ENCODE measurements at places on chromosomes 4 and X. TPM values are rescaled to one million over a fixed set of nuclear protein-coding genes. Genes with fewer than 3 reads are reported as not detected.

DNA sequence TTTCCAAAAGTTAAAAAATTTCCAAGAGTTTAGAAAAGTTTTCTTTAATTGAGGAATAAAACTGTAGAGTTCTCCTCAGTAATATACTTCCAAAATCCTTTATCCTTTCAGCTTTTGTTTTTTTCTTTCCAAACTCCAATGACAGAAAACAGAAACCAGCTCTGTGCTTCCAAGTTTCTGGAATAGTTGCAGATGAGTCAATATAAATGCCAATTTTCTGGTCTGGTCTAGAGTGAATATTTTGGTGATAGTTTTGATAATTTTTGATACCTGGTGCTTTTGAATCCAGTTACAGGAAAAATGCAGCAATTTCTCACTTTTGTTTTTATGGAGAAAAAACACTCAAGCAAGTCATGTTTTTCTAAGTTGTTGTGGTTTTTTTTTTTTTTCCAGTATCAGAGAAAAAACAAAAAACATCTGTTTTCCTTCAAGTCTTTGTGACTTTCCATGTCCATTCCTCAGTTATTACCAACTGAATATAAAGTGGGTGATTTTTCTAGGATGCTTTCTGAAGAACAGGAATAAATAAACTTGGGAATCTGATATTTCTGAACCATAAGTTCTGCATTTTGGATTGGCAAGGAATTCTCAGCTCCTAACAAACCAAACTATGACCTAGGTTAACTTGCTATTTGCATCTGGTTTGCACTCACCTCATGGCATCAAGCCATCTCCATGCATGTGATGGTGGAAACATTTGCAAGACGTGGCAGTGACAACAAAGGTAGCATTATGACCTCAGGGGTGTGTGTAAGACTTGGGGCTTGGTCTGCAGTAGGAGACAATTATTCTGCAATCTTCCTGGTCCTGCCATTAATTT lies 139.1 kb downstream of the VEGFC start:
- no peak for DNase-seq

DNA sequence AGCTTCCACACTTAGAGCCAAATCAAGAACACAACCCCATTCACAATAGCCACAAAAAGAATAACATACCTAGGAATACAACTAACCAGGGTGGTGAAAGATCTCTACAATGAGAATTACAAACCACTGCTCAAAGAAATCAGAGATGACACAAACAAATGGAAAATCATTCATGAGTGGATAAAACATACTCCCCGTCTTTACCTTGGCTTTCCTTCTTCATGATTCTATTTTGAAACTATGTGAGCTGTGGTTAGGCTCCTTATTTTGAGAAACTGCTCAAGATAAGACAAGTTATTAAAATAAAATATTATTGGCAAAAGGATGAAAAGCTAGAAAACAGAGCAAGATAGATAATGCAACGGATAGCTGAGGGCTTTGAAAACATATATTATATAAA lies 598.1 kb upstream of the FAT1 start:
- DNase-seq = no peak

GRCh38 chrX:47174376-47174775 lies 19.3 kb upstream of the UBA1 start:
- no peak for DNase-seq

DNA sequence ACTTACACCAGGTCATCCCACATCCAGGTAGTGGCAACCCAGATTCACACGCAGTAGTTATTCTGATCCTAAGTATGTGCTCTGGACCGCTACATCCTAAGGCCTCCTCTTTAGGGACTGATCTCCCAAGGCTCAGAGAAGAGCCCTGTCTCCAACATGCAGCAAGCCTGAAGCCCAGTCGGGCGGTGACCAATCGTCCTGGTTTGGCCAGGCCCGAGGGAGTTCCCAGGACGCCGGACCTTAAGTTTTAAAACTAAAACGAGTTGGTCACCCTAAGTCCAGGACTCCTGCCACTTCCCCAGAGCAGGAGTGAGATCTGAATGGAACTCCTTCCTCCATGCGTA lies 385 bp downstream of the LYAR start:
- DNase-seq = no peak

- DNase-seq = no peak
These were observed 69.2 kb downstream of the MTNR1A start for GRCh38 chr4:186486172-186486571.

DNA sequence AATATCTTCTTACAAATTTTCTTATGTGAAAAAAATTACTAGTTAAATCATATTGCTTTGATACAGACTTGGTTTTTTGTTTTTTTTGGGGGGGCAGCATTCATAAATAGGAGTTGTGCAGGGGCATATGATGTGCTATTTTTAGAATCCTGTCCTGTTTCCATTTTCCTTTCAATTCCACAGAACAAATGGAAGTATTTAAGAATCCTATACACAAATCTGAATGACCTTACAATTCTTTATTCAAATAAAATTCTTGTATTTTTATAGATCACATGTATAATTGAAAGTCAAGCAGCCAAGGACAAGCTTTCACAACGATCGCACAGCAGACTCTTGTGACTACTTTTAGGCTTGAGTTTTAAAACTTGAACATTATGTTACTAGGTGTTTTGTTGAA lies 523.9 kb downstream of the ANKRD50 start:
- DNase-seq = no peak

SPANXN2 gene
- polyA plus RNA-seq = not detected

SPACA5 gene
- not detected for polyA plus RNA-seq

ABCG2 gene
- 2.5 TPM for polyA plus RNA-seq

All from immature natural killer cell (primary cell).